Epithelial cell of proximal tubule (primary cell): ENCODE measurements at places on chromosomes 1 and 21.

GRCh38 chr1:20224546-20224945, 38.2 kb upstream of the PLA2G2C start:
- no peak for DNase-seq

- no peak for DNase-seq
These were observed 56.4 kb upstream of the FMOD start for GRCh38 chr1:203407296-203407695.

DNA sequence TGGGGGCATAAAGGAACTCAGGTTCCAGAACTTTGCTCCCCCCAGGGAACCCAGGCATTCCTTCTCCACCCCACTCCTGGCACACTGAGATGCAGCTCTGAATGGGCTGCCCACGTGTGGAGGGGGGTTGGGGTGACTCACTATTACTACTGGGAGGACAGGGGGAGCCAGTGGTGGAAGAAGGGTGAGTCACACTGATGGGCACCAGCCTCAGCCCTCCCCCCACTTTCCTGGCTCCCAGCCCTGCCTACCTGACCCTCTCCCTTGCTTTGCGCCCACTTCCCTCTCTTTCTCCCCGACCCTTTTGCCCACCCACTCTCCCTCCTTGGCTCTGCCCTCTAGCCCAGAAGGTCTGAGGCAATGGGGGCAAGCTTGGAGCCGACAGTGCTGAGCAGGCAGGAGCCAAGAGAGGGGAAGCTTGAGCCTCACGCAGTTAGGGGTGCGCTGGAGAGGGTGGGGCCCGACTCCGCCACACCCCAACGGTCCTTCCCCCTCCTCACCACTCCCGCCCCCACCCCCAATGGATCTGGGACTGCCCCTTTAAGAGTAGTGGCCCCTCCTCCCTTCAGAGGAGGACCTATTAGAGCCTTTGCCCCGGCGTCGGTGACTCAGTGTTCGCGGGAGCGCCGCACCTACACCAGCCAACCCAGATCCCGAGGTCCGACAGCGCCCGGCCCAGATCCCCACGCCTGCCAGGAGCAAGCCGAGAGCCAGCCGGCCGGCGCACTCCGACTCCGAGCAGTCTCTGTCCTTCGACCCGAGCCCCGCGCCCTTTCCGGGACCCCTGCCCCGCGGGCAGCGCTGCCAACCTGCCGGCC, at the start of gene LMNA:
LMNA (plus strand) TSS at position 611 of the 818 bp plus-strand sequence. CDS start 208 bp downstream, outside the sequence.
- no peak for DNase-seq

DNA sequence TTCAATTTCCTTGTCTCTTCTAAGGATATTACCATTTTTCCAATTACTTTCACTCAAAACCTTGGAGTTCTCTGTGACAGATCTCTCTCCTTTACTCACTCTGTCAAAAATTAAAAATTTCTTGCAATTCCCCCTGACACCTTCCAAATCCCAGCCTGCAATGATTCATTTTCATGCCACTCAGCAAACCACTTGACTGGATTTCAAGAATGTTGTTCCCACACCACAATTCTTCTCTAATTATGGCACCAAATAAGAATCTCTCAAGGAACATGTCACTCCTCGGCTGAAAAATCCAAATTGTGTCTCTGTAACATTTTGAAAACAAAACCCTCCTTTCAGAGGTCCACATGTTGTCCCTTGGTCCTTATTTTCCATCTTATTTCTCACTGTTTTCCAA, 438.9 kb upstream of the ZP4 start:
- peak; percentile 53 for DNase-seq

GRCh38 chr21:42195378-42196031, 23.4 kb upstream of the ABCG1 start:
- DNase-seq: no peak
